ENCODE measurements at places on chromosomes 16 and 17.
A peak's percentile ranks its signal among the peaks of the same experiment; 100 is the strongest.

- DNase-seq: no peak
Observed at GRCh38 chr16:83808573-83809014, 816 bp downstream of the HSBP1 start.

- DNase-seq: no peak
Observed at GRCh38 chr17:67636834-67637520, 80.8 kb upstream of the NOL11 start.

GRCh38 chr16:21244518-21245215 lies 11.2 kb downstream of the ANKS4B start:
- DNase-seq: no peak

DNA sequence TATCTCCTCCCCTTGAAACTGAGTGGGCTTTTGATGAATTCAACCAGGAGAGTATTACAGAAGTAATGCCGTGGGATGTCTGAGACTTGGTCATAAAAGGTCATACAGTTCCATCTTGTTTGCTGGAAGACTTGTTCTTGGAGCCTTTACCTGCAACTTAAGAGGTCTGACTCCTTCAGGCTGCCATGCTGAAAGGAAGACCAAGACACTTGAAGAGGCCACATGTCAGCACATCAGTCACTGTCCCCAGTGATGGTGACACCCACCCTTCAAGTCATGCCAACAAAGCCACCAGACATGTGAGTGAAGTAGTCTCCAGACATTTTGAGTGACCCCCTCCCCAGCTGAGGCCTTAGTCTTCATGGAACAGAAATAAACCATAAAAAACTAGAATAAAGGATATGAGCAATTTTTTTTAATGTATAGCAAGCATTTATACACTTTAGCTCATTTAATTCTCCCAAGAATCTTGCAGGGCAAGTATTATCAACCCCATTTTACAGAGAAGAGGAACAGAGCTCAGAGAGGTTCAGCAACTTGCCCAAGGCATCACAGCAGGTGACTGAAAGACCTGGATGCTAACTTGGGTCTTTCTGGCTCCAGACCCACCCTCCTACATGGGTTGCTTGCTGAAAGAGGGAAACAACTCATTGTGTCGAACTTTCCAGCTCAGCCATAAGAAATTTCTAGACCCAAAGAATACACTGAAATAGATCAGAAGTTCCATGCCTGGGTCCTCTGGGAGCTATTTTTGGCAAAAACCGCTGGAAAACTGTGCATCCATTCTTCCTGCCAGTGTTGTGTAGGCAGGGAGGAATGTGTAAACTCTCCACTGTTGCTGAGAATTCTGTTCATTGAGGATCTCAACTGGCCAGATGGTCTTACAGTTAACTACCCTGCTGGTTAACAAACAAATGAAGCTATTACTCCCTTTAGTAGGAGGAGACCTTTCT lies 38.1 kb downstream of the SOCS1 start:
- DNase-seq: no peak

GRCh38 chr17:78294776-78295175 lies 63.3 kb downstream of the TMEM235 start:
- DNase-seq: no peak

GRCh38 chr16:50547340-50548124 lies 664 bp upstream of the NKD1 start:
- peak; percentile 14 for DNase-seq

GRCh38 chr17:39763051-39763820 lies 25.5 kb downstream of the GRB7 start:
- DNase-seq: no peak

- no peak for DNase-seq
Observed at GRCh38 chr17:45319239-45319703, 2.5 kb upstream of the MAP3K14 start.

GRCh38 chr16:72957303-72958277 lies 90.3 kb downstream of the ZFHX3 start:
- no peak for DNase-seq

DNA sequence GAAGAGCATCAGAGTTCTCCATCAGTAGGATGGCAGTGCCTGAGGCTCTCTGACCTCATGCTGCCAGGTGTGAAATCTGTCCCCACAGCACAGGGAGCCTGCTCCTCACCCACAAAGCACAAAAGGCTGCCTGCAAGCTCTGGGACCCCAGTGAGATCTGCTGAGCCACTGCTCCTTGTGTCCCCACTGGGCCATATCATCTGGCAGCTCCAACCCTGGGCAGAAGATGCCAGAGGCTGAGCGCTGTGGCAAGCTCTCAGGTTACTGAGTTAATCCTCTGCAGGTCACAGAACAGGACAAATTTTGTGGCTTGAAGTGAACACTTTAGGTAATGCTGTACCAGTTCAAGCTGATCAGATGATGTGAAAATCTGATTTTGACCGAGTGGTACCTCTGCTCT lies 26.7 kb upstream of the ERN1 start:
- DNase-seq: no peak

DNA sequence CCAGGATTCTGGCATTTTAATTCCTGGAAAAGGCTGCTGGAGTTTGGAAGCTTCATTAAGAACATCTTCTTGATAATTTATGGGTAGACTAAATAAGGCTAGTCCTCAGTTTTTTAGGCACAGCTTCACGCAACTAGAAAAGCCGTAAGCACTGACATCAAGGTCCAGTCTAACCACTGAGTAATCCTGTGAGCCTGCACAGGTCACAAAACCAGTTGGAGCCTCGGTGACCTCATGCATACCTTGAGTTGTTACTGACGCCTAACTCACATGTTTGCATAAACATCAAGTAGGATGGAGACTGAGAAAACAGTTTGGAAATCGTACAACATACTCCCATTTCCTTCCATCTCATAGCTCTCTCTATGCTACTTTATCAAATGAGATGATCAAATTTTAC lies 63.8 kb upstream of the RCVRN start:
- DNase-seq: no peak

DNA sequence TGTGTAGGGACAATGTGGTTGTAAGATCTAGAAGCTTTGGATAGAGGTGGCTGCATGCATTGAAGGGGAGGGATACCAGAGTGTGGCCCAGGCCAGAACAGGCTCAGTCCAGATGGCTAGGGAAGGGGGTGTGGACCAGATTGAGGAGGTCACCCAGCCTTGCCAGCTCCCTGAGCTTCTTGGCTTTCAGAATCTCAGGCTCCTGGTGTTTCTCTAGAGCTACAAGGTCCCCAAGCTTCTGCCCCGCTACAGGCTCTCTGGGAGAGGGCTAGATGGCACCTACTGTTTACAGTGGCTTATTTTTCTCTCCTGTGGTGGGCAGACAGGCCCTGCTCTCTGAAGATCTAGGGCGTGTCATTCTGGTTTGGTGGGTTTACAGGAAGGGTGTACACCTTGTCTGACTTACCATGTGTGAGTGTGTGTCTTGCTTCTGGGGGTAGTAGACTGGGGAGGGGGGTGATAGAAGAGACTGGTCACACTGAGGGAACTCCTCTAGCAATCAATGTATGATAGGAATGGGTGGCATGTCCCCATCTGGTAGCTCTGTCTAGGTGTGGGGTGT lies 1.1 kb downstream of the RARA start:
- no peak for DNase-seq

- no peak for DNase-seq
Observed at GRCh38 chr17:4577386-4577993, 6.8 kb upstream of the SMTNL2 start.

DNA sequence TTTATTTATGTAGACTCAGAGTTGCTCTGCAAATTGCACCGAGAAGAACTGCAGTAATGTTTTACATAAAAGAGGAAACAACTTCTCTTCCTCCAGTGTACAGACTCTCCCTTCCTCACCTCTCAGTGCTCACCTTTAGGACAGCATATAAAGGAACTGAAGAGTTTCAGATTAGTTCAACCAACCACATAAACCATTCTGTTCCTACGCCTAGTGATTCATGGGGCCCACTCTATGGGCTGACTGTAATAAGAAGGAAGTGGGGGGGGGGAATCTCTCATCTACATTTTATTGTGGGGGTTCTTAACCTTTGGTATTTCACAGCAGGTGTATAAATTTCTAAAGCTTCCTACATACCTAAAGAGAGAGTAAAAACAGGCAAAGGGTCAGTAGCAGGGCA lies 18.3 kb downstream of the ZSWIM7 start:
- DNase-seq: no peak

DNA sequence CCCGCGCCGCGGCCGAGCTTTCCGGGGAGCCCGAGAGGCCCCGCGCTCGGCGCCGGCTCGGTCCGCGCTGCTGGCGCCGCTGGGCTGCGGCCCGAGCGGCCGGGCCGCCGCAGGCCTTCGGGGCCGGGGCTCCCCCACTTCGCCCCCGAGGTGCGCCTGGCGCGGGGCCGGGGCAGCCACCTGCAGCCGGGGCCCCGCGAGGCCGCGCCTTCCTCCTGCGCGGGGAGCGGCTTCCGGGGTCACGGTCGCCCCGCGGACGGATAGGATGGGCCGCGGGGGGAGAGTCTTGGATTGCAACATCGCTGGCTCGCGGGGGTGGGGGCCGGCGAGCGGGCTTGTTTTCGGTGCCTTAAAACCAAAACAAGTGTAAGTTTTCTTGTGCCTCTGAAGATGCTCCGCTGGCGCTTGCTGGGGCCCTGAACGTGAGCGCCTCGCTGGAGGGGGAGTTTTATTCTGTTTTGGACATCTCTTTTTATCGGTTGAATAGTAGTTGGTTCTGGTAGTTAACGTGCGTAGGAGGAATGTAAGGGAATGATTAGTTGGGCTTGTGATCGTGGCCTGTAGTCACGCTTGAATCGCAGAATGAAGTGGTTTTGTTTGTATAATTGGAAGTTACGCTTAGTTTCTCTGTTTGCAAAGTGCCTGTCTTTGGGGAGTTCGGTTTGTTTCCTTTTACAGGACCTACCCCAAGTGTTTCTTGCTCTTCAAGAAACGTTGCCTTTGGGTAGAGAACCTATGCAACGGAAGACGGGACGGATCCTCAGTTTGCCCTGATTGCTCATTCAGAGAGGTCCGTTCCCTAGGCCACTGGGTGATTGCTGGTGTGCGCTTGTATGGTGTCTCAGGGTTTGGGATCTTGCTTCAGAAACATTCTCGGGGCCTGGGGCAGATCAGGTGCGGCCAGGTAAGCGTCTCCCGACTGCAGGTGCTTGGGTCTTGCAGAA lies 724 bp downstream of the UBE2I start:
- DNase-seq: no peak

DNA sequence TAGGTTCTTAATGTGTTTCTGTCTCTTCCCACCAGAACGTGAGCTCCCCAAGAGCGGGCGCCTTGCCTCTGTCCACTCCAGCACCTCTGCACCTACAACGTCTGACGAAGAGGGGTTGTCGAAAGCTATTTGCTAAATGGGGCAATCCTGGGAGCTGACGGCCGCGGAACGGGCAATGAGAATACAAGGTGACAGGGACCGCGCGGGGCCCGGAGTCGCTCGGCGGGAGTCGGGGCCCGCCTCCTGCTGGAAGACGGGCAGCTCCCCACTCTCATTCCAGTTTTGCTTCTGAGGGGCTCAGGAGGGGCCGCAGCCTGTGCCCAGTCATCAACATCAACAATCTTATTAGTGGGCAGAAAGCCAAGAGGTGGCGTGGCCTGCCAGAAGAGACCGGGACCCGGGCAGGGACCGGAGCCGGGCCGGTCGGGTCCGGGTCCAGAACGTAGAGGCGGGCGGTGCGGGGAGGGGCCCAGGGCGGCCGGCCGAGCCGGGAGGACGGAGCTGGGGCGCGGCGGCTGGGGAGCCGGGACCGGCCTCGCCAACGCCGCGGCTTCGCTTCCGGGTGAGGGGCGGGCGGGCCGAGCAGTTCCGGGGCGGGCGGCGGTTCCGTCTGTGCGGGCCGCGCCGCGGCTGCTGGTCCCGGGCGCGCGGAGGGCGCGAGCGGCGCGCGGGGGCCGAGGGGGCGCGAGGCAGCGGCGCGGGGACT lies at the start of gene MOSMO:
TSS of gene MOSMO (plus strand) at position 603 of the 706 bp plus-strand sequence. CDS start 191 bp downstream, outside the sequence.
- peak; percentile 73 for DNase-seq

- DNase-seq: no peak
Observed at GRCh38 chr16:4318451-4318910, 2.6 kb downstream of the GLIS2 start.

GRCh38 chr16:67425061-67425460 lies 5.9 kb upstream of the HSD11B2 start:
- DNase-seq: no peak

DNA sequence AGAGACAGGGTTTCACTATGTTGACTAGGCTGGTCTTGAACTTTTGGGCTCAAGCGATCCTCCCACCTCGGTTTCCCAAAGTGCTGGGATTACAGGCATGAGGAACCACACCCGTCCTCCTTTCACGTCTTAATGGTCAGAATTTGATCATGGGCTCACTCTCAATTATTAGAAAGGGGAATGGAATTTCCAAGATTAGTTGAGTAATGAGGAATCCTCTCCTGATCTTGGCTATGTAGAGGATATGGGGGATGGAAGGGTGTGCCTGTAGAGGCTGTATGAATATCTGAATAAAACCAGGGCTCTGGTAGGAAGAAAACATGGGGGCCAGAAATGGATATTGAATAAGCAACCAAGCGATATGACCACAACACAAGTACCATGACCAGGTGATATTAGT lies 25.9 kb upstream of the SMURF2 start:
- no peak for DNase-seq

- peak; percentile 93 for DNase-seq
Observed at GRCh38 chr17:59377410-59377809, 46.0 kb downstream of the YPEL2 start.

DNA sequence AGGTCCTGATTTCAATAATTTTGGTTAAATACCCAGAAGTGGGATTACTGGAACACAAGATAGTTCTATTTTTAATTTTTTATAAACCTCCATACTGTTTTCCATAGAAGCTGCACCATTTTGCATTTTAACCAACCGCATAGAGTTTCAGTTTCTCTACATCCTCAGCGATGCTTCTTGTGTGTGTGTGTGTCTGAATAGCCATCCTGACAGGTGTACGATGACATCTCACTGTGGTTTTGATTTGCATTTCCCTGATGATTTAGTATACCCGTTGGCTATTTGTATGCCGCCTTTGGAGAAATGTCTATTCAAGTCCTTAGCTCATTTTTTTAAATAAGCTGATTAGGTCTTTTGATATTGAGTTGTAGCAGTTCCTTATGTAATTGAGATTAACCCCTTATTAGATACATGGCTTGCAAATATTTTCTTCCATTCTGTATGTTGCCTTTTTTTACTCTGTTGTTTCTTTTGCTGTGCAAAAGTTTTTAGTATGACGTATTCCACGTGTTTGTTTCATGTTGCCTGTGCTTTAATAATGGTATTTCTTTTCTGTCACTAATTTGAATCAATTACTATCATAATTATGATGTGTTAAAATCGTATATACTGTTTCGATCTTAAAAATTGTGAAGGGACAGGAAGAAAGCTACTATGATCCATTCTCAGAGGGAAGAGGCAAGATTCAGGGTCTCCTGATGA lies 227.2 kb upstream of the MON1B start:
- no peak for DNase-seq
